Smooth muscle cell of the umbilical artery (primary cell): ENCODE measurements at places on chromosomes 11 and 22. TPM values are rescaled to one million over a fixed set of nuclear protein-coding genes. Genes with fewer than 3 reads are reported as not detected.

MMP3 gene
- 0.88 and 10.7 TPM in 2 replicates for total RNA-seq

SWAP70 gene
- total RNA-seq: 21.4 and 53.4 TPM in 2 replicates

CYTH4 gene
- under 0.01 and 0.14 TPM in 2 replicates for total RNA-seq

LIF gene
- total RNA-seq: 86.1 and 200 TPM in 2 replicates

UPK3A gene
- not detected in 2 replicates for total RNA-seq

ANO1 gene
- not detected in 2 replicates for total RNA-seq

NCAM1 gene
- total RNA-seq: 4.2 and 14.2 TPM in 2 replicates

BRSK2 gene
- total RNA-seq: 0.65 and 0.89 TPM in 2 replicates

ANKK1 gene
- not detected in 2 replicates for total RNA-seq

TSPAN18 gene
- total RNA-seq: 0.14 and 0.30 TPM in 2 replicates

SLC22A9 gene
- not detected in 2 replicates for total RNA-seq
